T follicular helper cell (primary cell): ENCODE measurements at places on chromosomes 2 and 18.

- no peak for DNase-seq
Observed at GRCh38 chr2:919672-920071, 31.0 kb upstream of the SNTG2 start.

GRCh38 chr18:7822435-7823331, 255.6 kb downstream of the PTPRM start:
- no peak for DNase-seq

DNA sequence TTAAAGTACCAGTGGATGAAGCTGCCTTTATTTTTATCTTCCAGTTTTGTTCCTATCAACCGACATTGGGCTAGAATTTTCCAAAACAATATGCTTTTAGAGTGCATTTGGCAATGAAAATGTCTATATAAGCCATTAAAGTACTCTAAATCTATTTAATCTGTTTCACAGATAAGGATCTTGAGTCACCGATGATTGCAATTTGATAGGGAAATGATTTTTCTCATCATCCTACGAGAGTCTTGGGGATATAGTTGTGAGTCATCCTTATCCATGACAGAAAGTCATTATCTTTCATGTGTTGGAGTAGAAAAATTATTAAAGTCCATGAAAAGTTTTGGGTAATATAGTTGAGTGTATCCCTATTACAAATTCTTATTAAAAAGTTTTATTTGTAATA, 26.1 kb downstream of the SLC39A10 start:
- DNase-seq, result no peak

DNA sequence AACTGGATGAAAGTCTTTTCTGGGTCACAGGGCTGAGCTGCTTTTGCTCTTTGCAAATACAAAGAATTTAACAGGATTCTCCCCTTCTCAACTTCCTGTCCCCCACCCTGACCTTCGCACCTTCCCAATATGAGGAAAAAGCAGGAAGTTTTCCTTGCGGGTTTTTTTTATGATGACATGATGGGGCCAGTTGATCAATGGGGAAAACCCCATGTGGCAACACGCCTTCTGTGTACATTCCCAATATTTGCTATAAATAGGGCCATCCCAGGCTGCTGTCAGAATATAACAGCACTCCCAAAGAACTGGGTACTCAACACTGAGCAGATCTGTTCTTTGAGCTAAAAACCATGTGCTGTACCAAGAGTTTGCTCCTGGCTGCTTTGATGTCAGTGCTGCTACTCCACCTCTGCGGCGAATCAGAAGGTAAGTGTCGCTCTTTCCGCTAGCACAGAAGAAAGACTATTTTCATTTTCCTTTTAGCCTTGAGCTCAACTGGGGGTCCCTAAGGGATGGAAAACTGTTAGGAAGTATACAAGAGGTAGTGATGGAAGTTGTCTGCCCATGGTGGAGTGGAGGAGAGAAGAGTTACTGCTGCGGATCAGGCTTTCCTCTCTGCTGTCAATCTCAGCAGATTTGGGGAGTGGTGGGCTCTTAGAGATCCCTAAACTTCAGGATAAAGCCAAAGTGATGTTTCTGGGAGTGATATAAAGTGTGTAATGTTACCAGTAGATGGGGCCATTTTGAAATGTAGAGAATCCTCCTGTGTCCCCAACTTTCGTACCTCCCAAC, at the start of gene CCL20:
CCL20 (plus strand) TSS at position 281 of the 792 bp plus-strand sequence; CDS start at position 351, 70 bp downstream.
- DNase-seq, result no peak

GRCh38 chr2:121810959-121811853, 55.8 kb downstream of the TSN start:
- no peak for DNase-seq

- no peak for DNase-seq
Observed at GRCh38 chr2:128787616-128788015, 468.9 kb upstream of the HS6ST1 start.

DNA sequence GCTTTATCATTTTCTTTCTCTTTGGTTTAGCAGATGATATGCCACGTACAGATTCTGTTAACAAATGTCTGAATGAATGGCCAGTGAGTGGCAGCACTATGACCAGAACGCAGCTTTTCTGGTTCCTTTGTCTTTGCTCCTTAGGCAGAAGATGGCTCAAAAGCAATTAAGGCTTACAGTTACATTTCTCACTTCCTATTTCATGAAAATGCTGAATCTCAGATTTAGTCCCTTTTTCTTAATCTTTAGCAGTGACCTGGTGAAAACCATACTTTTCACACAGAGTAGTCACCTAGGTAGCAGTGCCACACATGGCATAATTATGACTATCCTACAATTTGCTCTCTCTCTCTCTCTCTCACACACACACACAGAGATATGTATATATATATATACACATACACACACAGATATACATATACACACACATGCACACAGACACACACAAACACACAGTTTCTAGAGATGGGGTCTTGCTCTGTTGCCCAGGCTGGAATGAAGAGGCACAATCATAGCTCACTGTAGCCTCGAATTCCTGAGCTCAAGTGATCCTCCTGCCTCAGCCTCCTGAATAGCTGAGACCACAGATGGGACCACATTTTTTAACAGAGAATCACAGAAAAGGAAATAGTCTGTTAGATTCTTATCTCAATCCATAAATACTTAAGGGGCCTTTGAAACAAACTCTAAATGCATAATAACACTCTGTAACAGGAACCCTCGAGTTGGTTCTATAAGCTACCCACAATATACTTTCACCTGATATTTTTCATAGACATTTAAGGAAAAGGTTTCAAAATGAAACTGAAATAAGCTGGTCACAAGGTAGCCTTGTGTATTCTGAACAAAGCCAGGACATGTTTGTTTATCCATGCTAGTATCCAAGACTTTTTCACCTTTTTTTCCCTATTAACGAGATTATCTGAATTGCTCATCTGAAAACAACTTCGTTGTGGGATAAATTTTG, 11.6 kb downstream of the PDE6D start:
- no peak for DNase-seq

- DNase-seq, result no peak
Observed at GRCh38 chr2:72104821-72105588, 42.7 kb downstream of the CYP26B1 start.

GRCh38 chr2:214856137-214856536, 46.7 kb upstream of the BARD1 start:
- DNase-seq, result no peak

GRCh38 chr18:24089076-24089475, 49.8 kb upstream of the CABYR start:
- no peak for DNase-seq

GRCh38 chr18:75521816-75522215, 94.3 kb upstream of the SMIM21 start:
- DNase-seq, result no peak

DNA sequence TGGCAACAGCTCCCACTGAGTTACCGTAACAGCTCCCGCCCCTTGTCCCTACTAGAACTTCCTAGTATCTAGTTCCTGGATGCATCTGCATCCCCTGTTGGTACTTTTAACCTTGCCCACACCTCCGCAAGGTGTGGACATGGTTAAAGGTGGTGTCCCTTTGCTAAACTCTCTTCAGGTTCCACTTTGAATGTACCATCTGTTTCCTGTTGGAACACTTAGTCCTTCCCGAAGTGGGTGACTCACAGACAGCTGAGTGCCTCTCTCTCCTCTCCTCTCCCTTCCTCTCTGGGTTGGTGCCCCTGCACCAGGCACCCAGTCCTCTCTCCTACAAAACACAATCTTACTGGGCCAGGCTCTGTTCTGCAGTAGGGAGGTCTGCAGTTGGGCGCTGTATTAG, 19.6 kb upstream of the REL start:
- no peak for DNase-seq

- DNase-seq, result no peak
Observed at GRCh38 chr18:44955825-44956224, 275.1 kb downstream of the SETBP1 start.

- no peak for DNase-seq
Observed at GRCh38 chr2:236175548-236176150, 7.5 kb upstream of the GBX2 start.

- DNase-seq, result no peak
Observed at GRCh38 chr2:28437149-28437835, 44.6 kb downstream of the FOSL2 start.

GRCh38 chr2:14817848-14818247, 185.3 kb downstream of the LRATD1 start:
- no peak for DNase-seq

- DNase-seq, result no peak
Observed at GRCh38 chr2:101806123-101806522, 108.6 kb downstream of the MAP4K4 start.
